ENCODE measurements at places on chromosomes 3 and 15. TPM values are rescaled to one million over a fixed set of nuclear protein-coding genes. Genes with fewer than 3 reads are reported as not detected.

Gene LCTL
- total RNA-seq: not detected

Gene IGDCC3
- total RNA-seq: 0.19 TPM

Gene IGSF11
- 4.4 TPM for total RNA-seq

Gene TTLL13
- 0.14 TPM for total RNA-seq

Gene IL17RD
- total RNA-seq: 1.8 TPM

Gene GDPGP1
- 3.7 TPM for total RNA-seq

Gene CFAP100
- total RNA-seq: not detected

Gene MRAS
- total RNA-seq: 10.2 TPM

Gene SERINC4
- total RNA-seq: not detected

Gene GOLGA6L2
- total RNA-seq: not detected

Gene CCDC54
- total RNA-seq: not detected

Gene KLHL18
- 13.7 TPM for total RNA-seq

Gene MAP6D1
- 7.8 TPM for total RNA-seq

Gene VGLL3
- total RNA-seq: 4.4 TPM

Gene TNFAIP8L3
- total RNA-seq: 16.4 TPM

Gene ZNF385D
- total RNA-seq: not detected

Gene TGFBR2
- 51.5 TPM for total RNA-seq

Gene LRRC28
- total RNA-seq: 18.7 TPM

Gene NTRK3
- total RNA-seq: 27.5 TPM

Gene SRGAP3
- total RNA-seq: 0.98 TPM

Gene COL8A1
- not detected for total RNA-seq

Gene POLQ
- 6.3 TPM for total RNA-seq

Gene KCNAB1
- not detected for total RNA-seq

Gene DUSP7
- 16.2 TPM for total RNA-seq

Gene ATP8B4
- total RNA-seq: 0.91 TPM

Gene TLR9
- not detected for total RNA-seq

Gene CDCP1
- 9.5 TPM for total RNA-seq

Gene SLCO2A1
- total RNA-seq: 0.08 TPM

Data from A549 treated with ZK216348 at 1 μM for 4 hours (cell line).